ENCODE measurements at places on chromosomes 2 and 18. TPM values are rescaled to one million over a fixed set of nuclear protein-coding genes. Genes with fewer than 3 reads are reported as not detected.
A peak's percentile ranks its signal among the peaks of the same experiment; 100 is the strongest.

DNA sequence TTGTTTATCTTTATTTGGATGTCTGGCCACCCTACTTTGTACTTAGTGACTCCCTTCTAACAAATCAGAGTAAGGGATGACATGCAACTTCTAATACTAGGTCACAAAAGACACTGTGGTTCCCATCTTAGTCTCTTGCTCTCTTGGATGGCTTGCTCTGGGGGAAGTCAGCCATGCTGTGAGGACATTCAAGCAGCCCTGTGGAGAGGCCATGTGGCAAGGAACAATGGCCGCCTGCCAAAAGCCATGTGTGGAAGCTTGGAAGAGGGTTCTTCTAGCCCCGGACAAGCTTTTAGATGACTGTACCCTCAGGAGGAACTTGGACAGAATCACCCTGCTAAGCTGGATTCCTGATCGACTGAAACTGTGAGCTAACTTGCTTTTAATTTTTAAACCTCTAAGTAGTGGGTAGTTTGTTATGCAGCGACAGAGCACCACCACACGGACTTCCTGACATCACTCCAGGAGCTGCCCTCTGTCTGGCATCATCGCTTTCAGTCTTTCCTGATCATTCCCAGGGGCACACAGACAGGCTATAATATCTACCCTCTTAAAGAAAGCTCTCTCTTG is 116.8 kb upstream of the ODC1 start:
- no peak overlapping the region for H3K4me3 ChIP-seq
- no peaks in the 10 kb centered on the region for H3K27me3 ChIP-seq
- no peak overlapping the region for H3K27ac ChIP-seq
- no peak for DNase-seq

- no peaks in the 10 kb centered on the region for H3K27me3 ChIP-seq
- no peaks in the 10 kb centered on the region for H3K4me1 ChIP-seq
Observed at GRCh38 chr2:236766850-236767249, 197.2 kb downstream of the ACKR3 start.

Gene TTC31
- 24.0 TPM for total RNA-seq

Gene RAX
- 0.23 TPM for total RNA-seq

DNA sequence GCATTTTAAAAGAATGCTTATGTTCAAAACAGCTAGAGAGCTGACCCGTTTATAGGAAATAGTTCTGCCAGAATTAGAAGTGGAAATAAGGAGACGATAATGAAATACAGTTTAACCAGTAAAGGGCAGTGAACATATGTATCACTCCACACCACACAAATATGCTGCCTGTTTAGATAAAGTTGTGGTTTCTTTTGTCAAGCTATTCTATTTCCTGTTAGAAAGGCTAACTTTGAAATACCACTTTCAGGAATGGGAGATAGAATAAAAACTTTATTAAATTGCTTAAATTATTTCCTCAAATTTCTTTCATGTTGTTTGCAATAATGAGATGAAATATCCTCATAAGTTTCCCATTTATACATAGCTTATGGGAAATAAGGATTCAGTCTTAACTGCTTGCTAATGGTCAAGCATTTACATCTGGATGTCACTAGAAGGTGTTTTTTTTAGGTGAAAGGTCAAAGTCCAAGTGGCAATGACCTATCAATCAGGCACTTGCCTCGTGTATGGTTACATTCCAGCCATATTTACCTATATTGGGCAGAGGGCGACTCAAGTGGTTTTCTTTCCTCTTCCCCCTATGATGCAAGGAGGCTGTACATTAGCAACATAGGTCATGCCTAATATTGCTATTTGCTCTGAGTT is 148.9 kb downstream of the ZEB2 start:
- DNase-seq = no peak
- H3K4me1 ChIP-seq = no peaks in the 10 kb centered on the region
- no peak overlapping the region for H3K27ac ChIP-seq
- no peaks in the 10 kb centered on the region for H3K36me3 ChIP-seq
- no peaks in the 10 kb centered on the region for H3K27me3 ChIP-seq

DNA sequence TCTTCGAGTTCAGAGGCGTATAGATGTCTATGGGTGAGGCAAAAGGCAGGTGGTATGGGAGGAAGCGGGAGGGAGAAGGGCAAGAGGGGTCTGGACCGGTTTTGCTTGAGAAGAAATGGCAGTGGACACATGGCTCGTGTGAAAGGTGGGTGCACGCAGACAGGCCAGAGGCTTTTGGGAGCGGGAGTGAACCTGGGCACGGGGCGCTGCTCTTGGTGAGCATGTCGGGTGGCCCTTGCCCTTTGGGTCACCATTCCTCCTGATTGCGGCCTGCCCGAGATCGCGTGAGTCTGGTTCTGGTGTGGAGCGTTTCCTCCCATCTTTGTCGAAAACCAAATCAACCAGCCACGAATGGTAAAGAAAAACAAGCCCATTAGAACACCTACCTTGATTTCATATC is 12.6 kb downstream of the LDLRAD4 start:
- H3K27me3 ChIP-seq = no peaks in the 10 kb centered on the region
- DNase-seq = no peak
- no peaks in the 10 kb centered on the region for H3K4me1 ChIP-seq
- H3K4me3 ChIP-seq = no peak overlapping the region
- H3K36me3 ChIP-seq = no peaks in the 10 kb centered on the region

Gene ADD2
- 0.32 TPM for total RNA-seq

DNA sequence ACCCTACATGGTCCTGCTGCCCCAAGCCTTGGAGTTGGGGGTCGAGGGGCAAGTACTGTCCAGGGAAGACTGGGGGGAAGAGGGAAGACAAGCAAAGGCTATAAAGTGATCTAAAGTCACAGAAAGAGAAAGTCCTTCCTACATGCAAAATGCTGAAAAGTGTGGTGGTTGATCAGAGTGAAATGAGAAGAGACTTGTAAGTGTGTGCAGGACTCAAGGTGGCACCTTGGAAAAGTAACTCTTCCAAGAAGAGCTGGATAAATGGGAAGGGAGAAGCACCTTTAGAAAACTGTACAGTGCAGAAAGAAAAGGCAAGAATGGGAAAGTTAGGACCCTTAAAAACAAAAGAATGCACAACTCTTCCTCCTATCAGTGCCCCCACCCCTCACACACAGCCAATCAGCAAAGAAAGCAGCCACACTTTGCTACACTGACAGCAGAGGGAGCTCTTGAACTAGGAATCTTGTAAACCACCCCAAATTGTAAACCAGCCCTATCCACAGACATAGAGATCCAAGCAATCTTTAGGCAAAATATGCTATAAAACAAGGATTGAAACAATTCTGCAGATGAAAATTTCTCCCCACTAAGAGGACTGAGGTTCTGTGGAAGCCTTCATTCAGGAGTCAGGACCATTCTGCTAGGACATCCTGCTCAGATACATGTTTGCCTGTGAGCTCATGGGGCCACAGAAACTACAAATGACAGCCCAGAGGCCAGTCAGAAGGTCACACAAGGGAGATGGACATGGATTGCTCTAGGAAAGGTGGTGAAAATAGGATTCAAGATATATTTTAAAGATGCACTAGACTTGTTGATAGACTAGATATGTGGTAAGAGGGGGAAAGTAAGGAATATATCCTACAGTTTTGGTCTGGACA is 146.4 kb downstream of the FTCDNL1 start:
- peak; percentile 44 for DNase-seq
- H3K4me3 ChIP-seq = no peak overlapping the region
- H3K27ac ChIP-seq = no peak overlapping the region
- no peaks in the 10 kb centered on the region for H3K36me3 ChIP-seq
- H3K27me3 ChIP-seq = no peaks in the 10 kb centered on the region

- H3K4me3 ChIP-seq = no peak overlapping the region
- DNase-seq = no peak
- H3K4me1 ChIP-seq = no peaks in the 10 kb centered on the region
- no peaks in the 10 kb centered on the region for H3K27me3 ChIP-seq
- no peaks in the 10 kb centered on the region for H3K36me3 ChIP-seq
Observed at GRCh38 chr2:64711252-64711800, 57.6 kb upstream of the SERTAD2 start.

Gene CCDC148
- total RNA-seq = 1.5 TPM

DNA sequence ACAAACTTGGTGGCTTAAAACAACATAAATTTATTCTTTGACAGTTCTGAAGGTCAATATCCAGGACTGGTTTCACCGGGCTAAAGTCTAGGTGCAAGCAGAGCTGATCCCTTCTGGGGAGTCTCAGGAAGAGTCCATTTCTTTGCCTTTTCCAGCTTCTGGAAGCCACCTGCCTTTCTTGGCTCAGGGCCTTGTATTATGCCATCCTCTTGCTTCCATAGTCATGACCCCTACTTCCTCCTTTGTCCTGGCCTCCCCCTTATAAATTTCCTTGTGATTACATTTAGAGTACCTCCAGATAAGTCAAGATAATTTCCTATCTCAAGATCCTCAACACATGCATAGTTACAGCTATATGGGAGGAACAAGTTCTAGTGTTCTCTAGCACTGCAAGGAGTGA is 1089.5 kb downstream of the LRP1B start:
- H3K27ac ChIP-seq = no peak overlapping the region
- H3K27me3 ChIP-seq = no peaks in the 10 kb centered on the region
- DNase-seq = no peak
- no peaks in the 10 kb centered on the region for H3K36me3 ChIP-seq

All from prostate gland (tissue), 2 donors.